ENCODE measurements at places on chromosomes 3 and 15.

- DNase-seq, result no peak
These were observed 19.4 kb downstream of the CA12 start for GRCh38 chr15:63362196-63362595.

DNA sequence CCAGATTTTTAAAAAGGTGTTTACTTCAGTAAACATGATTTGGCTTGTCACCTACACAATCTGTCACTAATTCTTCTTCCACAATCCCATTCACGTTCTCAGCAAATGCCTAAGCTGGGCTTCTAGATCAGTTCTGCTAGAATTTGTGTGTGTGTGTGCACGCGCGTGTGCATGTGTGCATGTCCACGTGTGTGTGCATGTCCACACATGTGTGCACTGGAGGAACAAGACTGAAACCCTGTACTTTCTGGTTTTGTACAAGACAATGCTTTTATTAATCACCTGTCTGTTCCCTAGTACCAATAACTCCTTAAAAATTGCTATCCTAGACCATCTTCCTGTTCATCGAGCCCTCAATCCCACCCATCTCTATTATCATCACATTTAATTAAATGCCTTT lies 229.2 kb downstream of the KCNMB2 start:
- no peak for DNase-seq

- no peak for DNase-seq
These were observed 769.9 kb upstream of the ROBO1 start for GRCh38 chr3:80537680-80538079.

GRCh38 chr3:110487840-110488239 lies 583.8 kb upstream of the NECTIN3 start:
- no peak for DNase-seq

DNA sequence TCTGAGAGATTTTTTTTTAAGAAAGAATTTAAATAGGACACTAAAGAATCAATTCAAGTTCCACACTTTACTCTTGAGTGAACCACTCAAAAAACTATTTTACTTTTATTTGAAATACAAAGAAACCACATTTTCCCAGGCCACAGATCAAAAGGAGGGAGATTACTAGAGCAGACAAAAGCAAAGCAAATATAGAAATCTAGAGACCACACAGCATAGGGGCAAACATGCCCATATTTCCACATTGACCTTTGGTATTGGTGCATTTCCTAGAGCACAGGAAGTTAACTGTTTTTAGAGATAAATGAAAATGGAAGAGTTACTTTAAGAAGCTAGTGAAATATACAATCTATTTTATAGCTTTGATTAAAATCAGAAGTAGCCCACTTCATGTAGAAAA lies 27.5 kb upstream of the ZCWPW2 start:
- no peak for DNase-seq

- DNase-seq, result no peak
These were observed at the start of gene FILIP1L for GRCh38 chr3:100114413-100115030. Gene FILIP1L, minus strand, starts transcription at chr3:100114501.

GRCh38 chr15:51982013-51982769 lies 10.6 kb upstream of the LEO1 start:
- DNase-seq, result peak; percentile 64

GRCh38 chr15:68258692-68259091 lies 18.9 kb upstream of the FEM1B start:
- DNase-seq, result no peak

- DNase-seq, result no peak
These were observed 1005.2 kb upstream of the CADM2 start for GRCh38 chr3:83953417-83954089.

DNA sequence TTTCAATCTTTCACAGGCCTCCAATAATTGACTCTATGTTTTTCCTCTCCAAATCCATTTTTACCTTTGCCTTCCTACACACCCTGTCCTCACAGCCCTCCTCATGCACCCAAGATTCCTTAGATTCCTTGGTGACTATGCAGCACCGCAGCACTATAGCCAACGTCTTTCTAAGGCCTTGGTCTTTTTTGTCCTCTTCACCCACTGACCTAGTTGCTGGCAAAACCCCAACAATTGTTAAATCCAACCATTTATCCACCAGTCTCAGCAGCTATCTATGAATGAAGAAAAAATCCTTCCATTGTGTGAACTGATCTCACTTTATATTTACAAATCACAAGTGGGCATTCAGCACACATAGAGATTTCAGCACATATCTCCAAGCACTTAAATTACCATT lies 203.9 kb downstream of the VGLL3 start:
- no peak for DNase-seq

DNA sequence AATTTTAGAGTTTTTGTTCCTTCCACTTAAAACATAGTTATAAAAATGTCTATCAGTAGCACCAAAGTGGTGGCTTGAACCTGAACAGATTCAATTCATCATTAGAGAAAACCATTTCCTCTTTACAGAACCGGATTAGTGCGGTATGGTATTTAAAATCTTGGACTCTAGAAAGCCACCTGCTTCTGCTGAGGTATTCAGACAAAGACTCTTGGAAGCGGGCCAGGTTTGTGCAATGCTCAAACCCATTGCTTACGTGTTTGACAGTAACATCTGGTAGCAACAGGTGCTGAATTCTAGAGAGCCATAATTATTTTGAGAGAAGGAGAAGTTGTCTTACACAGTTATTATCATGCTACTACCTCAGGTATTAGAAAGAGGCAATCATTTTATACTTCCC lies 290.5 kb downstream of the NAALADL2 start:
- DNase-seq, result peak; percentile 99

DNA sequence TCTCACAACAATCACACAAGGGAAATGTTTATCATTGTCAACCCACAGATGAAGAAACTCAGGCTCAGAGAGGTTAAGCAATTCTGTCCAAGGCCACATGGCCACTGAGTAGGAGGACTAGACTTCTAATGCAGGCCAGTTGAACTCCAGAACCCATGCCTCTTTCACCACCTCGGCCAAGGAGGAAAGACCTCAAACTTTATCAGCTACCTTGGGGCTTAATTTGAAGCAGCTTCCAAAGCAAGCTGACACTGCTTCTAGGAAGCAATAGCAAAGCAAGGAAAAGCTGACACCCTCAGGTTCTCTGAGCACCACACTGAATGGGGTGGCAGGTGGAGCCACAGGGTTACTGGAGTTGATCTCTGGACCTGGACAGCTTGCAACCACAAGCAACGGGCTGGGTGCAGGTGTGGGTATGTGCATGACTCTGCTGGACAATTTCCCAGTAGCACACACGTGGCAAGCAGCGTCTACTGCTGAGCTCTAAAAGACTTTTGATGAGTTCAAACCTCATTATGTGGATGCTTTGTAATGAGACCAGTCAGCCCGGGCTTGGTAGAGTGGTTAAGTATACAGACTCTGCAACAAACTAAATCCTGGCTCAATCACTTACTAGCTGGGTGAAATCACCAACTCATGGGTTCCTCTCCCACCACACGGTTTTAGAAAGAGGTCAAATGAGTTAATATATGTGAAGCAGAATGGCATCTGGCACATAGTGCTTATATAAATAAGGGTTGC lies 23.1 kb downstream of the CCNL1 start:
- no peak for DNase-seq
